ENCODE measurements at places on chromosomes 5 and 9. TPM values are rescaled to one million over a fixed set of nuclear protein-coding genes. Genes with fewer than 3 reads are reported as not detected.
A peak's percentile ranks its signal among the peaks of the same experiment; 100 is the strongest.

SLCO6A1 gene
- total RNA-seq, result not detected

DNA sequence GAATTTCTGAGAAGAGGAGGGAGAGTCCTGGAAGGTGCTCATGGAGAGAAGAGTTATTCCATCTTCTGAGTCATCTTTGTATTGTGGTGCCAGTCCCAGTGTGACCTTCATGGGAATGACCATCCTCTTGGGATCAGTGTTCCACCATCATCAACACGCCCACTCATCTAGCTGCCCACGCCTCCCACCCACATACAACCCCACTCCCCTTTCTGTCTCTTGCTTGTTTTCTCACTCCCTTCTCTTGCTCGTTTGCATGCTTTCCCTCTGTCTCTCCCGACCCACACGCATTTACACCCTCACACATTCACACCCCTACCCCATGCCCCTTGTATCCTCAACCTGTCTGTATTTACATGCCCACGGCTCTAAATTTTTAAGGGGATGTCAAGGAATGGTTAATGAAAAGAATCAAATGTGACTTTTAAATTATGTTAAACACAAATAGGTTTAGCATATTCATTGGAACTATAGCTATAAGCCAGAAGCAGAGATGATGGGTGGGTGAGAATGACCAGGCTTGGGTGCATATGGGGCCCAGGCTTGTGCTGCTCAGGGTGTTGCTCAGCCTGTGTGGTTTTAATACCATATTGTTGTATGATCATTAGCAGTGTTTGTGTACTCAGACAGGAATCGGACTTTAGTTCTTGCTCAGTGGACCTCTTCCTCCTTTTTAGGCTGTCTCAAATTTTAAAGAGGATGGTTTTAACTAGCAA lies 160.4 kb downstream of the ARHGAP26 start:
- H3K4me3 ChIP-seq, result no peak overlapping the region
- no peak overlapping the region for H3K27ac ChIP-seq
- peaks cover under 1% of the 10 kb centered on the region for H3K4me1 ChIP-seq
- H3K36me3 ChIP-seq, result no peaks in the 10 kb centered on the region
- no peaks in the 10 kb centered on the region for H3K27me3 ChIP-seq

GRCh38 chr5:94793113-94793815 lies 174.8 kb downstream of the SLF1 start:
- no peak overlapping the region for H3K4me3 ChIP-seq
- H3K27me3 ChIP-seq, result no peaks in the 10 kb centered on the region
- no peak overlapping the region for H3K27ac ChIP-seq
- no peaks in the 10 kb centered on the region for H3K4me1 ChIP-seq
- H3K36me3 ChIP-seq, result peaks cover 2% of the 10 kb centered on the region
- no peak for DNase-seq

DNA sequence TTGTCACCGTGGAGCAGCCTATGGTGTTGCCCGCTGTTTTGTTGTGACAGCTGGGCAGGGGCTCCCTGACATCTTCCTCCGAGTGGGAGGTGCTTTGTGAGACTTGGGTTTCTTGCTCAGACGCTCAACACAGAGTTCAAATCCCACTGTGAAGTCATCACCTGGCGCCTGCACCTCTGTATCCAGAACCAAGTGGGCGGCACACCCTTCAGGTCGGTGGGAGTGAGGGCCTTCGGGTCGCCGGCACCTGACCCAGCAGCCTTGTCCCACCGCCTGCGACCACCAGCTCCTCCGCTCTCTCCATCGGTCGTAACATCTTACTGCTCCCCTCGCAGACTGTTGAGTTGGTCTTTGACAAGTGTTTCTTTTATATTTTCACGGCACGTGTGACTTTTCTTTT lies 37.6 kb upstream of the EXOC3 start:
- H3K4me1 ChIP-seq, result peaks cover 5% of the 10 kb centered on the region
- no peak overlapping the region for H3K4me3 ChIP-seq
- no peak overlapping the region for H3K27ac ChIP-seq
- DNase-seq, result no peak
- H3K36me3 ChIP-seq, result no peaks in the 10 kb centered on the region
- H3K27me3 ChIP-seq, result no peaks in the 10 kb centered on the region

- H3K27me3 ChIP-seq, result no peaks in the 10 kb centered on the region
- peaks cover 9% of the 10 kb centered on the region for H3K4me1 ChIP-seq
- DNase-seq, result no peak
- H3K27ac ChIP-seq, result no peak overlapping the region
- peaks cover 29% of the 10 kb centered on the region for H3K36me3 ChIP-seq
Observed at GRCh38 chr5:77035950-77036349, 5.7 kb downstream of the AGGF1 start.

DNA sequence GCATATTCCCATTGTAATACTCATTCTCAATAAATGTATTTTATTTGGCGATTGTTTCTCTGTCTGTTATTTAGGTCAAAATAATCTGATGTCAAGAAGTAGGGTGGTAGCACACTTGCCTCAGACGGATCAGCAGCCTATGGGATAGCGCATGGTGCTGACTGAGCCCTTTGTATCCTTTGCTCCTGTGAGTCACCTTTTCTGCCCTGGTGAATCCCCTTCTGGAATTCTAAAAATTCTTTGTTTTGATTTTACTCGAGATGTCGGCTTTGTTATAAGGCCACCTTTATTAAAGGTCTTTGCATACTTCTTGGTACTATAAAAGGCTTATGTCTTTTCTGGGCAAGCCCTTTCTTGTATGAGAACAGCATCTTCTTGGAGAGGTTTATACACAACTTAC lies 1187.8 kb downstream of the CDH9 start:
- no peak overlapping the region for H3K27ac ChIP-seq
- no peak overlapping the region for H3K4me3 ChIP-seq
- DNase-seq, result no peak
- H3K27me3 ChIP-seq, result no peaks in the 10 kb centered on the region
- no peaks in the 10 kb centered on the region for H3K4me1 ChIP-seq
- no peaks in the 10 kb centered on the region for H3K36me3 ChIP-seq

- no peaks in the 10 kb centered on the region for H3K27me3 ChIP-seq
- H3K4me1 ChIP-seq, result peaks cover 4% of the 10 kb centered on the region
- no peak for DNase-seq
Observed at GRCh38 chr5:141834331-141834730, 43.9 kb downstream of the PCDH1 start.

DNA sequence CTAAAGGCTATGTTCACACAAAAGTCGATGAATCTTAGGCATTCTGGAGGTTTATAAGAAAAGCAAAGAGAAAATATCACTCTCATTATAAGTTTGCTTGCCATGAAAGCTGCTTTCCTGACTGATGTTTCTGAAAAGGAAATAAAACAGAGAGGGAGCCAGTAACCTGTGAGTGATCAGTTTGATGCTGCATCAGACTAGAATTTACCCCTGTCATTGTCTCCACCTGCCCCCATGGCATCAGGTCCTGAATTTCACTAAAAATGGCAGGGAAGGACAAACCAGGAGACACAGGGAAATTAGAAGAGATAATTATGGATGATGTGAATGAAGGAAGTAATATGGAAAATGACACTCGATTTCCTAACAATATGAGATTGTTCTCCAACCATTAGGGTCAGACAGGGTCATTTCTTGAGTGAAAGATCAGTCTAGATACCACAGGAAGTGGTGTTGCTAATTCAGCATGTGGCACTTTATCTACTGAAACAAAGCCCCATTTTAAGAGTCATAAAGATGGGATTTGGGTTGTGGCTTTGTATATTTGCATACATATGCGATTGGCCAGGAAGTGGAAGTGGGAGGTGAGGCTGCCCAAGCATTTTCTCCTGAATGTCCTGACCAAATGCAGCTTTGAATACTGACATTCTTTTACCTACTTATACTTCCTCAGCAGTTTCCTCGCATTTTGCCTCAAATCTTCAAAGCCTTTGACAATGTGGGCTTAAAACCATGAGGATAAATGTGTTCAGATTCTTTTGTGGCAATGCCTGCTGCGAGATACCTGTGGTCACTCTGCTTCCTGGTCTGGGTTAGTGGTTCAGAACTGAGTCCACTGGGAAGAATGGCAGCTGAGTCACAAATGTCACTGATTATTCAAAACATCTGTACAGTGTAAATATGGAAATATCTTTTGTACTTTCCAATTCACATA lies 29.7 kb downstream of the MEGF10 start:
- no peaks in the 10 kb centered on the region for H3K27me3 ChIP-seq
- no peak overlapping the region for H3K27ac ChIP-seq
- no peaks in the 10 kb centered on the region for H3K36me3 ChIP-seq
- DNase-seq, result no peak
- no peaks in the 10 kb centered on the region for H3K4me1 ChIP-seq
- no peak overlapping the region for H3K4me3 ChIP-seq

EFNA5 gene
- total RNA-seq, result 12.4 TPM

- no peak overlapping the region for H3K4me3 ChIP-seq
- no peaks in the 10 kb centered on the region for H3K36me3 ChIP-seq
- H3K27me3 ChIP-seq, result no peaks in the 10 kb centered on the region
- peak; percentile 59 for DNase-seq
Observed at GRCh38 chr5:151162776-151163175, 5.2 kb upstream of the ANXA6 start.

DNA sequence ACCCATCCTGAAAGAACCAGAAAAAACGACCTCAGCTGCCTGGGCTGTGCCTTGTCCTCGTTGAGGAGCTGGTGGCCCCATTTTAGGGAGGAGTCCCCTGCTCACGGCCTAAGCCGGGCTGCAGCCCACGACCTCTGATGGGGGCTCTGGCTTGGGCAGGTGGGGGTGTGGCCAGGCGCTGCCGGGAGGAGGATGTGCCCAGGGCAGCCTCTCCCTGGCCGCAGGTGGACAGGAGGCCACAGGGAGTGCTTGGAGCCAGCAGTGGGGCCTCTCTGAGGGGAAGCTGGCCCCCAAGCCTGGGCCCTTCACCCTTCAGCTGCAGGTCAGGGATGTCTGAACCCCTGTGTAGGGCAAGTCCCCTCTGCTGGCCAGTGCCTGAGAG lies 2.5 kb downstream of the DIPK1B start:
- peaks cover 13% of the 10 kb centered on the region for H3K4me1 ChIP-seq
- H3K36me3 ChIP-seq, result no peaks in the 10 kb centered on the region
- no peaks in the 10 kb centered on the region for H3K27me3 ChIP-seq
- H3K4me3 ChIP-seq, result no peak overlapping the region

DNA sequence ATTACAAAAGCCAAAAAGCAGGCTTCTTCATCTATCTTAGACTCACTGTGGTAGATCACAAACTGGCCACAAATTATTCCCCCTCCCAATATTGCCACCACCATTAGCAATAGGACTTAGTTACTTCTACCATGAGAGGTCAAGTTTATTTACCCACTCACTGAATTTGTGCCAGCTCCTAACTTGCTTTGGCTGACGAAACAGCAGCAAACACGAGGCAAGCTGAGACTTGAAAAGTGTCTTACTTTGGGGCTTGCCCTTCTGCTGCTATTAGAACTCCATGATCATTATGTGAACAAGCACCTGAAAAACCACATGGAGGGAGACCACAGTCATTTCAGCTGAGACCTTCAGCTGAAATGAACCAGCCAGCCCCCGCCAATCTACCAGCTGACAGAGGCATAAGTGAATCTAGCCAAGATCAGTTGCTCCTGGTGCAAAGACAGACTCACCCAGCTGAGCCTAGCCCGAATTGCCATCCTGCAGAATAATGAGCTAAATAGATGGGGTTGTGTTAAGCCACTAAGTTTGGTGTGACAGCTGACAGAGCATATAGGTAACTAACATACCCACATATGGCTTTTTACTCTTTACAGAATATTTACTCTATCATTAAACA lies 5.7 kb downstream of the WDR41 start:
- H3K27ac ChIP-seq, result no peak overlapping the region
- H3K27me3 ChIP-seq, result no peaks in the 10 kb centered on the region
- peaks cover 4% of the 10 kb centered on the region for H3K36me3 ChIP-seq
- no peaks in the 10 kb centered on the region for H3K4me1 ChIP-seq
- H3K4me3 ChIP-seq, result no peak overlapping the region
- DNase-seq, result peak; percentile 44

- peaks cover 5% of the 10 kb centered on the region for H3K36me3 ChIP-seq
- peak; percentile 25 for DNase-seq
- H3K27me3 ChIP-seq, result no peaks in the 10 kb centered on the region
- peak overlapping the region; percentile 63 for H3K4me3 ChIP-seq
Observed at GRCh38 chr5:179858241-179858585, 404 bp downstream of the MRNIP start.

CATSPER3 gene
- 0.54 TPM for total RNA-seq

C5orf58 gene
- total RNA-seq, result not detected

- H3K4me1 ChIP-seq, result peaks cover 29% of the 10 kb centered on the region
- no peak overlapping the region for H3K27ac ChIP-seq
- no peak for DNase-seq
- no peak overlapping the region for H3K4me3 ChIP-seq
Observed at GRCh38 chr5:167642779-167643517, 648.5 kb upstream of the WWC1 start.

DNA sequence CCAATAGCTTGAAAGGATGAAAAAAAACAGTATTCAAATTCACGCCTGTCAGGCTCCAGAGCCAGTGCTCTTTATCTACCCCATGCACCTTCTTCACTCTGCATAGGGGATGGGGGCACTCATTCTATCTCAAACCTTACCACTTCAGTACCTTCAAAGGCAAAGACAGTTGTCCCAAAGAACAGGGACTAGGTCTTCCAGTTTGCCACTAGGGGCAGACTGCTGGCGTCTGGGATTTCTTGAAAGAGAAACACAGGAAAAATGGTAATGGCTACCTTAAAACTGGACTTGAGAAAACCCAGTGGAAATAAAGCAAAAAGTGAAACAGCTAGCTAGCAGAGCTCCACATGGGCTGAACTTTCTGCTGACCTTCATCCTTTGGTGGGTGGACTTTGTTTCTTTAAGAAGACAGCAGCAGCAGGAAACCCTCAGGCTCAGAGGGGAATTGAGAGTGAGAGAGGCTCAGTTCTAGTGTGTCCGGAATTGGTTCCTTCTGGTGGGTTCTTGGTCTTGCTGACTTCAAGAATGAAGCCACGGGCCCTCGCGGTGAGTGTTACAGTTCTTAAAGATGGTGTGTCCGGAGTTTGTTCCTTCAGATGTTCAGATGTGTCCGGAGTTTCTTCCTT lies 41.0 kb upstream of the SLC36A1 start:
- no peaks in the 10 kb centered on the region for H3K4me1 ChIP-seq
- no peaks in the 10 kb centered on the region for H3K36me3 ChIP-seq
- H3K27ac ChIP-seq, result no peak overlapping the region
- H3K4me3 ChIP-seq, result no peak overlapping the region
- H3K27me3 ChIP-seq, result peaks cover 3% of the 10 kb centered on the region

PHAX gene
- 57.3 TPM for total RNA-seq

DNA sequence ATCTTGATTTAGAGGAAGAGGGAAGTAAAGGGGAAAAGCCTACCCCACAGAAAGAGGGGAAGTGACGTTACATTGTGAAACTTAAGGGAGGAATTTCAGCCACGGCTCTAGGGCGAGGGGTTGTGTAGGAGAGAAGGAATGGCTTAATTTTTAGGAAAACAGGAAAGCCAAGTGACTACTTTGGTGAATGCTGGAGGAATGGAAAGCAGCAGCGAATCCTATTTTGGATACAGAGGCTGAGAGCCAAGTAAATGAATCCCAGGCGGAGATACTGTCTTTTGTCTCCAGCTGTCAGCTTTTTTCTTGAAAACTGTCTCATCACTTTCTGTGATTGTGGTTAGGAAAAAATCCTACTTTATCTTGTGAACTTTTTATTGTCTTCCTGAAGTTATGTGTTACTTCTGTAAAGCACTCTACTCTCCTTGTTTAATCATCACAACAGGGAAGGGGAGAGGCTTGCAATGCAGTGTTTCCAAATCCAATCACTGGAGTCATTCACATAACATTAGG lies 188.4 kb downstream of the TSSK1B start:
- H3K27me3 ChIP-seq, result no peaks in the 10 kb centered on the region
- no peak overlapping the region for H3K4me3 ChIP-seq
- H3K4me1 ChIP-seq, result peaks cover 14% of the 10 kb centered on the region
